A549 treated with GW870086 at 1 μM for 4 hours (cell line): ENCODE measurements at places on chromosomes 5 and 9. TPM values are rescaled to one million over a fixed set of nuclear protein-coding genes. Genes with fewer than 3 reads are reported as not detected.

The MIER3 gene
- 8.0 to 15.3 TPM (median 11.7 TPM) in 5 replicates for total RNA-seq

The C5orf58 gene
- not detected in 5 replicates for total RNA-seq

The LRRC19 gene
- total RNA-seq = not detected in 5 replicates

The BARHL1 gene
- total RNA-seq = not detected in 5 replicates

The GHR gene
- 0.03 to 0.07 TPM (median 0.06 TPM) in 4 of 5 replicates, not detected in the other for total RNA-seq

The TSTD2 gene
- 8.2 to 12.3 TPM (median 10.0 TPM) in 5 replicates for total RNA-seq

The STK32A gene
- total RNA-seq = 0.19 to 0.62 TPM (median 0.55 TPM) in 5 replicates

The MYMK gene
- not detected in 5 replicates for total RNA-seq

The EQTN gene
- not detected in 5 replicates for total RNA-seq

The FBP1 gene
- not detected in 5 replicates for total RNA-seq

The ZNF618 gene
- 7.6 to 11.8 TPM (median 10.5 TPM) in 5 replicates for total RNA-seq

The LURAP1L gene
- total RNA-seq = 23.6 to 33.9 TPM (median 32.4 TPM) in 5 replicates

The PCDHGC4 gene
- total RNA-seq = not detected in 5 replicates

The ZER1 gene
- 11.4 to 16.4 TPM (median 15.2 TPM) in 5 replicates for total RNA-seq

The PCDHB16 gene
- total RNA-seq = 0.05 to 0.15 TPM (median 0.06 TPM) in 4 of 5 replicates, not detected in the other

The MCIDAS gene
- total RNA-seq = 1.4 to 2.2 TPM (median 1.9 TPM) in 5 replicates

The ADRB2 gene
- 0.47 to 0.89 TPM (median 0.70 TPM) in 5 replicates for total RNA-seq

The MAP1B gene
- 28.3 to 49.1 TPM (median 40.5 TPM) in 5 replicates for total RNA-seq

The FOXD4L3 gene
- total RNA-seq = 0.11 to 0.12 TPM in 2 of 5 replicates, not detected in the others

The ADGRD2 gene
- not detected in 5 replicates for total RNA-seq

The WDR31 gene
- 0.69 to 1.4 TPM (median 1.2 TPM) in 5 replicates for total RNA-seq

The MAMDC2 gene
- 0.19 to 0.32 TPM (median 0.23 TPM) in 5 replicates for total RNA-seq

The CBY3 gene
- not detected in 5 replicates for total RNA-seq

The FAXDC2 gene
- total RNA-seq = 0.23 to 0.74 TPM (median 0.31 TPM) in 5 replicates

The C5 gene
- total RNA-seq = 11.2 to 14.5 TPM (median 12.2 TPM) in 5 replicates

The IRX2 gene
- total RNA-seq = 1.2 to 1.9 TPM (median 1.5 TPM) in 5 replicates

The SLC45A2 gene
- total RNA-seq = 0.07 TPM in 1 of 5 replicates, not detected in the others

The TMC1 gene
- total RNA-seq = 0.06 to 0.29 TPM (median 0.13 TPM) in 3 of 5 replicates, not detected in the others

The ADAMTS2 gene
- total RNA-seq = 0.05 to 0.16 TPM (median 0.12 TPM) in 4 of 5 replicates, not detected in the other

The FCHO2 gene
- 8.9 to 15.1 TPM (median 14.2 TPM) in 5 replicates for total RNA-seq
